ENCODE measurements at places on chromosomes 3 and 15.

DNA sequence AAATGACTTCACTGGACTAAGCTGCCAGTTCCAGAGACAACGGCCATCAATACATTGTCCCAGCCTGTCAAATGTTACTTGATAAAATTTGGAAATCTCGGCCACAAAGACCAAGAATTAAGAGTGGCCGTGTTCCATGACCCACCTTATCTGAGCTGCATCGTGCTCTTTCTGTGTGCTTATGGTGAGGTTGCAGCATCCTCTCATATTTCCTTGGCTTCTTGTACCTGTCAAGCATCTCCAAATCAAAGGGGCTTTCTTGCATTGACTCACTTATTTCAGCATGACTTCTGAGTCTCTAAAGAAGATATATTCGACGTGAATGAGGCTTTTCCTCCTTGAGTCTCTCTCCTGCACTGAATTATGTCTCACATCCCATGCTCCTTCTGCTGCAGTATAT is 421.7 kb downstream of the MCTP2 start:
- DNase-seq = no peak

GRCh38 chr15:92693691-92694331 is 38.2 kb upstream of the FAM174B start:
- DNase-seq = no peak

- DNase-seq = peak; percentile 5
Measured at GRCh38 chr15:27592036-27592760, 506.9 kb downstream of the OCA2 start.

DNA sequence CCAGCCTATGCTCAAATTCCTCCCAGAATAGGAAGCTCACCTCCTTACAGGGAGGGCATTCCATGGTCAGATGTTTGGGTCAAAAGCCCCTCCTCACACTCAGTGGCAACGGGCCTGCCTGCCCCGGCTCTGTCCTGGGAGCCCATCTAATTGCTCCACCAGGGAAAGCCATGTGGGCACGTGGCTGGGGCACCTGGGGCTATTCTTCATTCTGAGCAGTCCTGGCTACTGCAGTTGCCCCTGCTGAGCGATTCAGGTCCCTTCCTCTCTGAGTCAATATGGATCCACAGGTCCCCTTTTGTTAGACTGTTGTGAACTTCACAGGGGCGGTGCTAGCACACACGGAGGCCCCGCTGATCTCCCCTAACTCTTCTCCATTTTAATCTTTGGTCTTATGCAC is 39.4 kb downstream of the TPRA1 start:
- no peak for DNase-seq

DNA sequence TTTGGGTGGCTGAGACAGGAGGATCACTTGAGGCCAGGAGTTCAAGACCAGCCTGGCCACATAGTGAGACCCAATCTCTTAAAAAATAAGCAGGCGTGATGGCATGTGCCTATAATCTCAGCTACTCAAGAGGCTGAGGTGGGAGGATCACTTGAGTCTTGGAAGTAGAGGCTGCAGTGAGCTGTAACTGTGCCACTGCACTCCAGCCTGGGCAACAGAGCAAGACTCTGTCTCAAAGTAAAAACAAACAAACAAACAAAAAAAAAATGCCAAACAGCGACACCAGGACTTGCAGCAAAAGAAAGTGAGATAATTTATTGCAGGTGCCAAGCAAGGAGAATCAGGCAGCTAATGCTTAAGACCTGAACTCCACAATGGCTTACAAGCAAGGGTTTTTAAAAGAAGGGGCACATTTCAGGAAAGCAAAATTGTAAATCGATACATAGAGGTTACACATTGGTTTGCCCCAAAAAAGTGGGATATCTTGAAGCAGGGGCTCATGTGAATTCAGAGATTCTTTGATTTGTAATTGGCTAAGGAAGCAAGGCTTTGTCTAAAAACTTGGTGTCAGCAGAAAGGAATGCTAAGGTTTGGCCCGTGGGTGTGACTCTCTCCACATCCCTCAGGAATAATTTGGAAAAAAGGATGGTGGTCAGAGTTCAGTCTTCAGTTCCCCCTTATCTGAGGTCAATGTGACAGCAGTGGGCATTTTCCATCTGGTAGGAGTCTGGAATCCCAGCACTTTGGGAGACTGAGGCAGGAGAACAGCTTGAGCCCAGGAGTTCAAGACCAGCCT is 5.2 kb upstream of the MPI start:
- no peak for DNase-seq

DNA sequence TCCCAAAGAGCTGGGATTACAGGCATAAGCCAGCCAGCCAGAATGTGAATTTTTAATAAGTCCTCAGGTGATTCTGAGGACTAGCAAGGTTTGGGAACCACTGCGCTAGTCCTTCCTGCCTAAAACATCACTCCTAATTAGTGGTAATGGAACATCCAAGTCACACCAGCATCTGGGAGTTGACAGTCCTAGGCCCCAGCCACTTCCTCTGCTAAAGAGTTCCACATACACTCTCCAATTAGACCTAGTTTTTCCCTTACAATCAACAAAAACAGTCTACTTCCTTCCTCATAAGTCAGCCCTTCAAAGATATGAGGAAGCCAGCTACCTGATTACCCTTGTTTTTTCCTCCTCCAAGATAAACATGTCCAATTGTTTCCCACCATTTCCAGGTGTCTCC is 78.1 kb downstream of the OXNAD1 start:
- no peak for DNase-seq

DNA sequence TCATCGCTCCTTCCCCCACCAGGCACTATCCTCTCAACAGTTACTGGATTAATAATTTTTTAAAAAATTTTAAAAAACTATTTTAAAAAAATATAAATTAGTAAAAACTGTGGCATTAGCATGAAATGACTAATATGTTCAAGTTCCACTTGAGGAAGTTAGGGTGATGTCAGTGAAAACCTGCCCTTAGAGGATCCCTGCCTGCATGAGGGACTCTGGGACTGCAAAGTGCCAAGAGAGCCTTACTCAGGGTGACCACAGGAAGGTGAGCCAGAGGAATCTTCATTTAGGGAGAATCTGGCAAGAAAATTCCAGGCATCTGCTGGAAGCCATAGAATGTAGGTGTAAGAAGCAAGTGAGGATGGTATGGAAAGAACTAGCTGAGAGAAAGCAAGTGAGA is 157.7 kb upstream of the BCL6 start:
- DNase-seq = no peak

- DNase-seq = no peak
Measured at GRCh38 chr3:176633511-176633910, 563.8 kb downstream of the TBL1XR1 start.

Measured in fibroblast of skin of left quadriceps (primary cell).